Activated T-helper 1 cell treated with Interleukin-2 at 50 U/mL for 16 hours (primary cell): ENCODE measurements at places on chromosomes 2 and 18.

- DNase-seq, result no peak
These were observed 28.4 kb downstream of the IMPA2 start for GRCh38 chr18:12009581-12010140.

DNA sequence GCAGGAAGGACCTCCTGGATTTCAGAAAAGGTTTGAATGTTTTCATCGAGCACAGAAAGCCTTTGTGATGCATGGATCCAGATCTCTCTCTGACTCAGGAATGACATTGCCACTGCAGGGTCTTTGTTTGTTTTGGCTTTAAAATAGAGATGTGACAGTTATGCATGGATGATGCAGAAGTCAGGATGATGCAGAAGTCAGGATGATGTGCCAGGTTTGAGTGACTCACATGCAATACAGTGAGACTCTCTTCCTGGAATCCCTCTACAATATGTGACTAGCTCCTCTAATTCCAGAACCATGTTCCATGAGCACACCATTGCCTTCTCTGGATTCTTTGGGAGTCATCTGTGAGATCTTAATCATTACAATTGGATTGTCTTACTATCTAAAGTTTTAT, 177.9 kb upstream of the RAB6C start:
- no peak for DNase-seq

DNA sequence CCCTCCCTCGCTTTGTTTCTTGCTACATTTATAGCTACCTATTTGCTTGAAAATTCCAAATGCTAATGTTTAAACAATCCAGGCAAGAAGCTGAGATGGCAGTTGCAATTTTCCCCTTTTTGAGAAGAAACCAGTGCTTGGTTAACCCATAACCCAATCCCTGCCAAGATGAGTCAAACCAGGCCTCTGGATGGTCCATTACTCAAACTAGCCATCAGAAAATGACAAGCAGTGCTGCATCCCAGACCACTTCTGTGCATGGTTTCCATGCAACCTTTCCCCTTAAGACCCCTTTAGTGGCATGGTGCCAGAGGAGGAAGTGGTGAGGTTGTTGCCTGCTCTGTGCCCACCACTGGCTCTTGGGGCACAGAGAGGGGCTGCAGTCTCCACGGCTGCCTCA, 131.2 kb upstream of the RMP24 start:
- DNase-seq, result no peak

DNA sequence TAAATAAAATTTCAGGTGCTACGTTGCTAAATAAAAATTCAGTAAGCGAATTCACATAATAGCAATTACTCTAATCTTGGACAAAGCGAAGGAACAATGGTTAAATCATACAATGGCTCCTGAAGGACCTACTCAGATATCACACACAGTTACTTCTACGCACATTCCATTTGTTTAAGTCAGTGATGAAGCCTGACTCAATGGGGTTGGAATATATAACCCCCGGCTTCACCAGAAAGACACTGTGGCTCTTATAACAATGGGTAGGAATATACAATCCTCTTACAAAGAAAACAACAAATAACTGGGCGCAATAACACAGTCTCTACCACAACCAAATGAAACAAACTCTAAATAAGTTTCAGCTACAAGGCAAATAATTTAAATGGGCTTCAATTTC, 349.5 kb downstream of the IRS1 start:
- no peak for DNase-seq

DNA sequence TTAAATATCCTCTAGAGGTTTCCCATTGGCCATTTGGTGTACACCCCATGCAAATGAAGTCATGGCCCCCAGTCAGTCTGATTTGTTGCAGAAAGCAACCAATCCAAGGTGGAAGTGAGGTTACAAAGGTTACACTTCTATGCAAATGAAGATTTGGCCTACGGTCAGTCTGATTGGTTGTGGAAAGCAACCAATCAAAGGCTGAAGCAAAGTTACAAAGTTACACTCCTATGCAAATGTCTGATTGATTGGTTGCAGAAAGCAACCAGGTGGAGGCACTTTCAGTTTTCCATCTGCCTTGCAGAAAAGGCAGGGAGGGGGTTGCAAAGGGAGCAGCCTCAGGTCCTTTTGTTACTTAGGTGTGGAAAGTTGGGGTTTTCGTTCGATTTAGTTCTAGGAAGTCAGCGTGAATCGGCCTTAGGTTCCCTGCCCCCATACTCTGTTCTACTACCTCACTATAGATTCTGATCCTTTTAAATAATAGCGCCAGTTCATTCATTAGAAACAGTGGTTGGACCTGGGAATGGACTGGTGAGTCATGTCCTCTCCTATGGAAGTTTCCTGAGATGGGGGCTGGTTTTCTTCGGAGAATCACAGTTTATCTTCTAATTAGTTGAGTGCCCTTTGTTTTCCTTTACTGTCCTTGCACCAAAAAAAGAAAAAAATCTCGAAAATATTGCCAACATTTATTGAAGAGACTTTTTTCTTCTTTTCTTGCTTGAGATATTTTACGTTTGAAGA, 279.5 kb downstream of the AGAP1 start:
- DNase-seq, result no peak

DNA sequence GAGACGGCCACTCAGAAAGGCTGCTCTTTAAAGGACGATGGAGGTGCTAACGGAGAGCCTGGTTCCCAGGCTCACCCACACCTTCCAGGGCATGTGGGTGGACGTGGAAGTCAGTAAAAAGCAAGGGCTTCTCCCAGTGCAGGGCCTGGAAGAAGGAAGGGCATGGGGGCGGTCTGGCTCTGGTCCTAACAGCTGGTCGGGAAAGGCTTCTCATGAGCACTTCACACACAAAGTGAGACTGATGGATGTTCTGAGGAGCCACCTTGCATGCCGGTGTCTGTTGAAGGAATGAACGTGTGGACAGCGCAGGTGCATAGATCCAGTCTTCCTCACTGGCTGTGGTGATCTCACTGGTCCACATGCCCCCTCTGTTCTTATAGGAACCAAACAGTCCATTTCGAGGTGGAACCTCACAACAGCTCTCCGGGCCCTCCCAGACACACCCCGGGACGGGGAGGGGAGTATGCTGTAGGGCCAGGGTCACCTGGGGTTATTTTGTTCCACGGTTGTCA, 90.6 kb upstream of the UXS1 start:
- no peak for DNase-seq

- no peak for DNase-seq
These were observed 62.0 kb downstream of the RPL31 start for GRCh38 chr2:101064125-101064502.

DNA sequence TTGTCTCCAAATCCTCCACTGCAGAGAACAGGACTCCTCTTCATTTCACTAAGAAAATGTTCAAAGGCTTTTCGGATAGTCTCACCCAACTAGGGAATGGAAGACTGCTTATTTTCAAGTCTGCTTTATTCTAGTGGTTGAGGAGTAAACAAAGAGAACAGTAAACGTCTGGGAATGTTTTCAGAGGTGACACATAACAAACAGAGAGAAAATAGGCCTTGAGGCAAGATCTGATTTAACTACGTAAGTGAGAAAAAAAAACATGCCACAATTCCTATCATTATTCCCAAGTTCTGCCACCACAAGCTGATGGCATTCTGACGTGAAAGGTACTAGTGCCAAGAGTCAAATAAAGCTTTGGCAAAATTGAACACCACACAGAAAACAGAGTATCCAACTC, 16.7 kb upstream of the WIPF1 start:
- DNase-seq, result no peak
